ENCODE measurements at places on chromosomes 5 and 9. TPM values are rescaled to one million over a fixed set of nuclear protein-coding genes. Genes with fewer than 3 reads are reported as not detected.

- no peaks in the 10 kb centered on the region for H3K4me1 ChIP-seq
- no peaks in the 10 kb centered on the region for H3K36me3 ChIP-seq
- no peak overlapping the region for H3K27ac ChIP-seq
- no peak overlapping the region for H3K4me3 ChIP-seq
- no peaks in the 10 kb centered on the region for H3K27me3 ChIP-seq
Measured at GRCh38 chr5:146945617-146946084, 67.1 kb upstream of the PPP2R2B start.

GRCh38 chr5:88785746-88786565 is 97.0 kb downstream of the MEF2C start:
- H3K4me3 ChIP-seq: peak overlapping the region; percentile 7
- peak; percentile 93 for DNase-seq
- no peak overlapping the region for H3K27ac ChIP-seq
- no peaks in the 10 kb centered on the region for H3K36me3 ChIP-seq
- H3K27me3 ChIP-seq: no peaks in the 10 kb centered on the region

DNA sequence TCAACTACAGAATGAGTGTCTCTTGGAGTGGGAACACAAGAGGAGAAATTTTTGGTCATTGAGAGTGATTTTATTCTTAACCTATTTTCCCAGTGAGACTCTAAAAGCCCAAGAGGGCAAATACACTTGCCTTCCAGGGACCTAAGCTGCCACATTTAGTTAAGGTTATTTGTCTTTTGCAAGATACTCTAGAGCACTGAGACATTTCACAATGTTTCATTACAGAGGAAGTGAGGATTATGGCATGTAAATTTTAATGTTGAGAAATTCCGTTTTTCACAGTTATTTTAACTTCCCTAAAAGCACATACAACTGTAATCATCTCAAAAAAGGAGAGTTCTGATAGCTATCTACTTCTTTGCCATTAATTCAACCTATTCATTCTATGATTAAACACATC is 38.7 kb upstream of the RAB3C start:
- H3K36me3 ChIP-seq: no peaks in the 10 kb centered on the region
- H3K27me3 ChIP-seq: no peaks in the 10 kb centered on the region
- no peak overlapping the region for H3K4me3 ChIP-seq
- DNase-seq: no peak
- H3K4me1 ChIP-seq: no peaks in the 10 kb centered on the region

DNA sequence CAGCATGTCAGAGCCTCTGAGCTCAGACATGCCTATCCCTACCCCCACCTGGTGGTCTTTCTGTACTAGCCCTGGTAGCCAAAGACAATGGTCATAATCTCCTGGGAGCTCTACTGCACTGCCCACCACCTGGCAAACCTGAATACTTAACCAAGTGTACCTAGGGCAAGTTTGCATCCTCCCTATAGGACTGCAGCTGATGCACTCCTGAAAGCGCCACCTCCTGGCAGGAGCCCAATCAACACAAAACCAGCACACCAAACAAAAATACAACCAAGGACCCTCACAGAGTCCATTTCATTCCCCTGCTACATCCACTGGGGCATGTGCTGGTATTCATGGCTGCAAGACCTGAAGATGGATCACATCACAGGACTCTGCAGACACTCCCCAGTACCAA is 14.8 kb upstream of the FAM174A start:
- H3K27ac ChIP-seq: no peak overlapping the region
- no peaks in the 10 kb centered on the region for H3K36me3 ChIP-seq
- H3K4me1 ChIP-seq: no peaks in the 10 kb centered on the region
- no peak for DNase-seq
- no peaks in the 10 kb centered on the region for H3K27me3 ChIP-seq

GRCh38 chr9:93207326-93207814 is 23.4 kb downstream of the WNK2 start:
- H3K27ac ChIP-seq: no peak overlapping the region
- H3K36me3 ChIP-seq: no peaks in the 10 kb centered on the region
- no peak overlapping the region for H3K4me3 ChIP-seq
- no peaks in the 10 kb centered on the region for H3K4me1 ChIP-seq
- H3K27me3 ChIP-seq: peaks cover 13% of the 10 kb centered on the region

DNA sequence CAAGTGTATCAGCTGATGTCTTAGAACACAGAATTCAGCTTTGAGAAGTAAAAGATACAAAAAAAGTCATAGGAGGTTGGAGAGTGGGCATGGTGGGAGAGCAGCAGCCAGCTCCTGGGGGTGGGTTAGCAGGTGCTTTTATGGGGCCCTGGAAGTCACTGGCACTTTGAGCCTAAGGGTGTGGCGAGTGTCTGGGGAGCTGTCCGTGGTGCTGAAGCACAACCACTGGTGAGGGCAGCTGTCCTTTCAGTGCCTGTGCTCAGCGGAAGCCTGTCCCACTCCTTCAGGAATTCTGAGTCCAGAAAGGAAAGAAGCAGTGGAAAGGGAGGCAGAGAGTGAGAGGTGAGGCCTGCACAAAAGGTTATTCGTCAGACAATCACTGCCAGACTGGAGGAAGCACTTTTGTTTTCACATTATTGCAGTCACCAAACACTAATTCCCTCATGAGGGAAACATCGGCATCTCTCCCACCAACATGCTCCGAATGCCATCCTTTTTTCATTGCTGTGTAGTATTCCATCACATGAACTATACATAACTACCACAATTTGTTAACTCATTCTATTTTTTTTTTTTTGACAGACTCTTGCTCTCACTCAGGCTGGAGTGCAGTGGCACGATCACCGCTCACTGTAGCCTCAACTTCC is 59.4 kb upstream of the RAPGEF1 start:
- H3K4me3 ChIP-seq: no peak overlapping the region
- DNase-seq: peak; percentile 34
- H3K27ac ChIP-seq: no peak overlapping the region
- H3K36me3 ChIP-seq: no peaks in the 10 kb centered on the region

- peaks cover 6% of the 10 kb centered on the region for H3K27me3 ChIP-seq
- no peaks in the 10 kb centered on the region for H3K4me1 ChIP-seq
- H3K27ac ChIP-seq: no peak overlapping the region
- no peaks in the 10 kb centered on the region for H3K36me3 ChIP-seq
- DNase-seq: no peak
- H3K4me3 ChIP-seq: no peak overlapping the region
Measured at GRCh38 chr5:180613188-180613813, 22.0 kb upstream of the SCGB3A1 start.

DNA sequence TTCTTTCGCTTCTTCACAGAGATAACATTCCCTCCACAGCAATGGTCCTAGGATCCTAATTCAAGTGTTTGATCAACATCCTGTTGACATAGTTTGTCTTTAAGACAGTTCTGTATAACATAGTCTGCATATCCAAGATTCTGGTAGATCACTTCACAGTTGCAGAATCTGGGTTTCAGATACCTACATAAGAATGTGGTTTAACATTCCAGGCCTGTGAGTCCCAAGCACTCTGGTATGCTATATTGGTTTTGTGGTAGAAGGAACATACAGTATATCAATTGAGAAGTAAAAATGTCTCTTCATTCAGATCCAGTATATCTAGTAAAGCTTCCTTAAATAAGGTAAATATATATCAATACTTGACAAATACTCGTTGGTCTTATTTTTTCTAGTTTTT is 914.2 kb upstream of the CDH6 start:
- H3K4me1 ChIP-seq: no peaks in the 10 kb centered on the region
- no peaks in the 10 kb centered on the region for H3K27me3 ChIP-seq
- H3K27ac ChIP-seq: no peak overlapping the region
- H3K36me3 ChIP-seq: no peaks in the 10 kb centered on the region

- H3K4me1 ChIP-seq: peaks cover 3% of the 10 kb centered on the region
- H3K4me3 ChIP-seq: no peak overlapping the region
- no peak for DNase-seq
- no peak overlapping the region for H3K27ac ChIP-seq
- H3K36me3 ChIP-seq: peaks cover 13% of the 10 kb centered on the region
- H3K27me3 ChIP-seq: no peaks in the 10 kb centered on the region
Measured at GRCh38 chr9:133762488-133763271, 24.5 kb upstream of the SARDH start.

DNA sequence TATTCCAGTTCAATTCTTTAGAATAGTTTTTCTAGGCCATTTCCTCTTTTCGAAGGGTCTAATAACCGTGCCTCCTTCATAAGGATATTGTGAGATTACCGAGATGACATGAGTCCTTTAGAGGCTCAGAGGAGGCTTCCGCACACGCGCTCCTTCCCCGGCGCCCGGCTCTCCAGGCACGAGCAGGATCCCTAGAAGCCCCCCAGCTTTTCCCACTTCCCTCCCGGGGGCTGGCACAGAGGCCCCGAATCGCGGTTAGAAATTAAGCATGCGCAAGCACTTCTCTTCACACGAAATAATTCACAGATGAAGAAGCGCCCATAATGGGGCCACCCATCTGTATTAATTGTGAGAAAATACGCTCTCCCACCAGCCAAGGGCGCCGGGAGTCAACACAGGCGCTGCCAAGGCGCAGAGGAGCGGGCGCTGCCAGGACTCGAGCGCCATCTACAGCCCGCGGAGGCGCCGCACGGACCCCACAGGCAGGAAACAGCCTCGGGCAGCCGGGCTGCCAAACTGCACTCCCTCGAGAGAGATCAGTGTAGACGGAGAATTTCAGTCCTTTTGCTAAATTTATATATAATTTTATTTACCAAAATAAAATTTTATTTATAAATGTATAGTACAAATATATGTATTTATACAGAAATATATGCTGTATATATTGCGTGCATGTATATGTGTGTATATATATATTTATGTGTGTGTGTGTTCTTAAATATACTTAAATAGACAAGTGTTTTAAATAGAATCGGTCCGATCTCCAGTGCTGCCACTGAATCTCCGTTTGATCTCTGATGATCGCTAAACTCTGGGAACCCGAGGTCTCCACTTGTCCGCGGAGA is 258.1 kb upstream of the NFIL3 start:
- H3K4me3 ChIP-seq: no peak overlapping the region
- no peaks in the 10 kb centered on the region for H3K27me3 ChIP-seq

- H3K4me1 ChIP-seq: peaks cover 9% of the 10 kb centered on the region
- no peak overlapping the region for H3K27ac ChIP-seq
- peaks cover 7% of the 10 kb centered on the region for H3K27me3 ChIP-seq
- no peaks in the 10 kb centered on the region for H3K36me3 ChIP-seq
- no peak overlapping the region for H3K4me3 ChIP-seq
Measured at GRCh38 chr5:54870271-54870670, 115.1 kb downstream of the ESM1 start.

- no peak overlapping the region for H3K27ac ChIP-seq
- DNase-seq: no peak
- no peaks in the 10 kb centered on the region for H3K36me3 ChIP-seq
Measured at GRCh38 chr5:62948301-62948700, 369.7 kb downstream of the LRRC70 start.

DNA sequence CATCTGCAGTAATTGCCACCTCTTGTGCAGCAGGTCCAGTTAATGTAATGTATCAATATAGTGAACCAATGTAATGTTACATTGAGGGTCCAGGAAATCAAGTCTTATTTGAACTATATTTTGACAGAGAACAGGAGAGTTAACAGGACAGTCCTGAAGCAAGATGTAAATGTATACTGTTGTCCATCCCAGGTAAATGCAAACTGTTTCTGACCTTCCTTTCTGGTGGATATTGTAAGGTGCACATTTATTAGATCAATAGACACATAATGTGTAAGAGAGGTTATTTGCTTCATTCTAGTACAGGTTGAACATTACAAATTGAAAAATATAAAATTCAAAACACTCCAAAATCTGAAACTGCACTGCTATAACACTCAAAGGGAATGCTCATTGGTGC is 23.4 kb upstream of the FBXW11 start:
- H3K27me3 ChIP-seq: no peaks in the 10 kb centered on the region
- H3K4me1 ChIP-seq: no peaks in the 10 kb centered on the region
- H3K36me3 ChIP-seq: no peaks in the 10 kb centered on the region
- DNase-seq: no peak
- no peak overlapping the region for H3K4me3 ChIP-seq
- H3K27ac ChIP-seq: no peak overlapping the region

DNA sequence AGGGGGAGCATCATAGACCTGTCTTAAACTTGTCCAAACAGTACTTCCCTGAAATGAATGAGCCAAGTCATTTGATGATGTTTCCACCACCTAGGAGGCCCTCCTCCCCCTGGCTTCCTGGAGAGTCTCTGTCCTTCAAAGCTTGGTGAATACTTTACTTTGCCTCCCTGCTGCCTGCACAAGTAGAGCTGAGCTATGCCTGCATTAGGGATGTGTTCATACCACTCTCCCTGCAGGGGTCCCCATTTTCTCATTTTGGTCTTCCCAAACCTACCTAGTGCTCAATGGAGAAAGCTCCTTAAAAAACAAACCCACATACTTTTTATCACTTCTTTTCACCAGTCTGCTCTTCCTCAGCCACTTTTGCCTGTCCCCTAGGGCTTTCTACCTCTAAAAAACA is 7.7 kb downstream of the CCNI2 start:
- no peak overlapping the region for H3K27ac ChIP-seq
- no peak overlapping the region for H3K4me3 ChIP-seq
- peaks cover 12% of the 10 kb centered on the region for H3K36me3 ChIP-seq

GRCh38 chr9:84703793-84704192 is 34.3 kb downstream of the NTRK2 start:
- no peaks in the 10 kb centered on the region for H3K27me3 ChIP-seq
- no peak for DNase-seq
- no peak overlapping the region for H3K4me3 ChIP-seq
- no peaks in the 10 kb centered on the region for H3K4me1 ChIP-seq
- no peaks in the 10 kb centered on the region for H3K36me3 ChIP-seq

GRCh38 chr5:57499262-57500050 is 16.8 kb upstream of the ACTBL2 start:
- peaks cover 13% of the 10 kb centered on the region for H3K4me1 ChIP-seq
- H3K27ac ChIP-seq: no peak overlapping the region
- H3K36me3 ChIP-seq: no peaks in the 10 kb centered on the region

- DNase-seq: no peak
- H3K4me1 ChIP-seq: peaks cover 2% of the 10 kb centered on the region
- H3K36me3 ChIP-seq: no peaks in the 10 kb centered on the region
- no peak overlapping the region for H3K4me3 ChIP-seq
Measured at GRCh38 chr9:4670591-4670990, 4.3 kb upstream of the SPATA6L start.

GRCh38 chr5:170630711-170631141 is 126.9 kb downstream of the KCNIP1 start:
- H3K4me1 ChIP-seq: peaks cover 4% of the 10 kb centered on the region
- no peak for DNase-seq
- no peak overlapping the region for H3K27ac ChIP-seq
- no peak overlapping the region for H3K4me3 ChIP-seq
- peaks cover 2% of the 10 kb centered on the region for H3K27me3 ChIP-seq

ASPN gene
- 0.09 TPM for polyA plus RNA-seq

PITX1 gene
- polyA plus RNA-seq: 41.9 TPM

ARL15 gene
- polyA plus RNA-seq: 6.6 TPM

PCDHAC1 gene
- not detected for polyA plus RNA-seq

UBTD2 gene
- 9.3 TPM for polyA plus RNA-seq
